Breast epithelium (tissue), 4 donors: ENCODE measurements at places on chromosomes 7 and 10. TPM values are rescaled to one million over a fixed set of nuclear protein-coding genes. Genes with fewer than 3 reads are reported as not detected.

GRCh38 chr10:98953251-98953650 lies 282.4 kb downstream of the HPSE2 start:
- DNase-seq: no peak

DNA sequence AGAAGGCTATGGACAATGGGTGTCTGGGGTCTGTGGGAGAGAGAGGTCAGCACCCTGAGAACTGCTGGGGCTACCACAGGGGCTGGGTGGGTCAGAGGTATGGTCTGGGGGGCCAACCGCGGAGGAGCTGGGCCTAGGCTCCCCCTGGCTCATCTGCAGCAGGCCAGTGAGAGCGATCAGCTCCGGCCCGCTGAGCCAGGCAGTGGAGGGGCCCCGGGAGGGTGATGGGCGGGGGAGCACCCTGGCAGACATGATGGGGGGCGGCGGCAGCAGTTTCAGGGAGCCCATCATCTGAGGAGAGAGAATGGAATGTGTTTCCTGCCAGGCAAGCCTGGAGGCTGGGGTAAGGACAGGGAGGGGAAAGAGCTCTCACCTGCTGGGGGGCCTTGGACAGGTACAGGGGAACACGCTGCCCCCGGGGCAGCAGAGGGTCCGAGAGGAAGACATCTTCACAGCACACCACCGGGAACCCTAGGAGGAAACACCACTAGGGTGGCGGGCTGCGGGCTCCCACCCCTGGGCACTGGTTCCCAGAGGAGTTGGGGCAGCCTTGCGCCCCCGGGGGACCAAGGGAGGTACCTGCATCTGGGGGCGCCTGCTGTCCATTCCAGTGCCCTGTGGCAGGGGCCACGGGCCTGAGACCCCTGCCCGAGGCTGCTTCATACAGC lies 1.3 kb downstream of the SAP25 start:
- no peak for DNase-seq

- no peak for DNase-seq
These were observed 113.2 kb downstream of the KMT2E start for GRCh38 chr7:105127179-105127578.

- no peak for DNase-seq
These were observed 93.4 kb upstream of the AUTS2 start for GRCh38 chr7:69504733-69505420.

- no peak for DNase-seq
These were observed 36.0 kb upstream of the ARHGAP21 start for GRCh38 chr10:24759672-24760071.

DNA sequence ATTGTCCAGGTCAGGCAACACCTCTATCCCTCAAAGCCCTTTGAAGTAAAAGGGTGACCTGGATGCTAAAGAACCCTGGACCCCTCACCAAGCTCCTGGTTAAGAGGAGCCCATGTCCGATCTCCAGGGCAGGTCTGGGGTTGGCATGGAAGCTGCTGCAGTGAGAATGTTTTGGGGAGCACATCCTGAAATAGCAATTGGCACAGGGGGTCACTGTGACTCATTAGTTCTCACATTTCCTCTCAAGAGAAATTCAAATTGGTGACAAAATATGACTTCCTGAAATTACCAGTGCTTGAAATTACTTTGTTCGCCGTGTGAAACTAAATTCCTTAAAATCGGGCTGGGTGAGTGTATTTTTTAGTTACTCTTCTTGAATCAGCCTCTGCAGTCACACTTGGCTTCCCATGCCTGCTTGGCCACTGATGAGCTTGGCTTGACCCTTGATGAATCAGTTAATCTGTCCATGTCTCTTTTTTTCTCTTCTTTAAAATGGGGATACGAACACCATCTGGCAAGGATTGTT lies 18.8 kb upstream of the ARHGAP22 start:
- no peak for DNase-seq

- DNase-seq: no peak
These were observed 69.1 kb downstream of the ZMIZ1 start for GRCh38 chr10:79137826-79138225.

GRCh38 chr7:127317447-127317961 lies 64.8 kb upstream of the GRM8 start:
- no peak for DNase-seq

DNA sequence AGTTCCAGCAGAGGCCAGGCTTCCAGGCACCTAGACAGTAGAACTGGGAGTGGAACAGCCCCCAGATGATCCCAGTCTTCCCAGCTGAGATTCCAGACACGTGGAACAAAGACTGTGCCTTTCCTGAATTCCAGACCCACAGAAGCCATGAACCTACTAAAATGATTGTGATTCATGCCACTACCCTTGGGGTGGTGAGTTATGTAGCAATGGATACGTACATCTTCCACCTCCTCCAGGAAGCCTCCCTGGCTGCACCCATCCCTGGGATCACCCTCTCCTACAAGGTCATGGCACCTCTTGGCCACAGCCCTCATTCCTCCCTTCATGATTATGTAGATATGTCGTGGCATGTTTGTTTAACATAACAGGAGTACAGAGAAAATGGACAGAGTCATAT lies 83.4 kb downstream of the NPTX2 start:
- no peak for DNase-seq

GRCh38 chr7:45050198-45050597 lies 38.6 kb downstream of the NACAD start:
- DNase-seq: no peak

DNA sequence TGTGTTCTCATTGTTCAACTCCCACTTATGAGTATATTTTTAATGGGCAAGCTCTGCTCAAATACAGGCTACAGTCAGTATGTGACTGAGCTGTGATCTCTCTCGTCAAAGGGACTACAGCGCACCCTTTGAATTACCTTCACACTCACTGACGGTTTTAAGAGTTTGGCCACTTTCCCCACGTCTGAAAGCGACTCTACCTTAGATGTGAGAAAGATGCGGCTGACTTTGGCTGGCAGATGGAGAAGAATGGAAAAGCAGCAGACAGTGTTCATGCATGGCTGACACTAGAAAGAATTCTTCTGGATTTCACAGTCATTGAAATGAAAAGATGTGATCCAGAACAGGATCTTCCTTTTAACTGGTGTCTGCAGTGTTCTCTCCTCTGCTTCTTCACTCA lies 2.0 kb upstream of the ATRNL1 start:
- no peak for DNase-seq

DNA sequence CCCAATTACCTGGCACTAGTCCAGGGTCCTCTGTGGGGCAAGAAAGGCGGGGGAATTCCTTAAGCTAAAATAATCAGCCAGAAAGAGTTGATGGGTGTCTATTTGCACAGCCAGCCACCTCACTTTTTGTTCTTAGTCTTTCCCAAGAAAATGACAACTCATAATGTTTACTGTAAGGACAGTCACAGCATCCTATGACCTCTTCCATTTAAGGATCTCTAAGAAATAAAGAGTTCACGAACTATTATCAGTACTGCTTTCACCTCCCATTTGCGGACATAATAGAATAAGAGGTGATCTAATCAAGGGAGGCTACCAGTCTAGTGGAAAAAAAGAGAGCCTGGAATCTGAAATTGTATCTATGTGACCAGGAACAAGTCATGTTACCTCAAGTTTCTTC lies 72.4 kb upstream of the LRRC17 start:
- no peak for DNase-seq

DNA sequence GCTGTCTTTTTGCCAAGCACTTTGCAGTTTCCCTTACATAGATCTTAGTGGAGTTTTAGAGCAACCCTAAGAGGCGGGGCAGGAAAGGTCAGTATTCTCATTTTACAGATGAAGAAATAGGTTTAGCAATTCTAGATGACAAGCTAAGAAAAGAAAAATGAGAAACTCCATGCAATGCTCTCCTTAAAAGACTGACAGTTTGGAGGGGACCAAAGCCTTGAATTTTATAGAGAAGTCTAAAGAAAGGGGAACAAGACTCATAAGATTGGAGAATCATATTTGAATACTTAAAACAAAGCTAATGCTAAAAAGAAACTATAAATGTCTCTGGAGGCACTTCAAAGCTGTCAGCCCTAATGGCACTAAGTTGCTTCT lies 19.6 kb downstream of the CEP55 start:
- DNase-seq: no peak

DNA sequence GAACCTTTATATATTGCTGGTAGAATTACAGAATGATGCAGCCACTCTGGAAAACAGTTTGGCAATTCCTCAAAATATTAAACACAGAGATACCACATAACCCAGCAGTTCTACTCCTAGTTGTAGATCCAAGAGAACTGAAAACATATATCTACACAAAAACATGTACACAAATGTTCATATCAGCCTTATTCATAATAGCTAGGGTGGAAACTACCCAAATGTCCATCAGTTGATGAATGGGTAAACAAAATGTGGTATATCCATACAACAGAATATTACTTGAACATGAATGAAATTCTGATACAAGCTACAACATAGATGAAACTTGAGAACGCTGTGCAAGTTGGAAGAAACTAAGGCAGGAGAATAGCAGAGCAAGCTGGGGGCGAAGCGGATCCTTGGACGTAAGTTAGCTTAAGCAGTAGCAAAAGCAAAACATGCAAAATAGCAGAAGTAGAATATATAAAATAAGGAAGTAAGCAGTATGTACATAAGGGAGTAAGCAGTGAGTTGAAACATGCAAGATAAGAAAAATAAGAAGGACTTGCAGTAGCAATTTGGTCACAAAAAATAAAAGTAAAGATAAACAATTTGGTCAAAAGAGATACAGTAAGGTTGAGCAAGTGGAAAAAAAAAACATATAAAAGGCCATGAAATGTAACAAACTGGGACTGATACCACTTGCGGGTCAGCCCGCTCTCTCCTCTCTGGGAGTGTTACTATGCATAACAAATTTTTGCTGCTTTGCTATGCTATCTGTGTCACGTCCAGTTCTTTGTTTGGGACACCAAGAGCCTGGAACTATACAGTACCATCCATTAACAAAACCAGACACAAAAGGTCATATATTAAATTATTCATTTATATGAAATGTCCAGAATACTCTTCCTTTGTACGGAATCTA lies 18.0 kb upstream of the HILPDA start:
- no peak for DNase-seq

DNA sequence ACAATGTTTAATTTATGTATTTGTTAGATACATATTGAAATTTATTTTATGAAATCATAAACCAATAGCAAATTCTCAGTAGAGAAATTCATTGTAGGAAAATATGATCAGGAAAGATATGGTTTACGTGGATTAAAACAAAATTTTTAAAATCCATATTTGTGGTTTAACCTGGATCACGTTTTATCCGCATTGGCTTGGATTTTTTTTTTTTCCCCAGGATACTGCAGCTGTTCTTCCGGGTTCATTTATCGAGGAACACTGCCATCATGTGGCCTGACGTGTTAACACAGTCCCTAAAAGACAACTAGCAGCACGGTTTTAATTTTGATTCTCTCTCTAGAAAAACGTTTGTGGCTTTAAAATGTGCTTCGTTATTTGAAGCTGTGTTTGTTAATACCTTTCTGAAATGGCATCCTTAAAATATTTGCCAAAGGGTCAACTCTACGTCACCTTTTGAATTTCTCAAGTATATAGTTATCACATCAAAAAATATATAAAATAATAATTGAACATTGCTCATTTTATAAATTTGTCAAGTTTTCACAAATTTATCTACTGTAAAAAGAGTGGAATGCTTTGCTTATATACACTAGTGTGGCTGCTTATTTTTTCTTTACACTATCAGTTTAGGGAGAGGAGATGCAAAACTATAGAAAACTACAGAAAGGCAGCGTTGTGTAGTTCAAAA lies 8.7 kb upstream of the ASB4 start:
- peak; percentile 47 for DNase-seq

DNA sequence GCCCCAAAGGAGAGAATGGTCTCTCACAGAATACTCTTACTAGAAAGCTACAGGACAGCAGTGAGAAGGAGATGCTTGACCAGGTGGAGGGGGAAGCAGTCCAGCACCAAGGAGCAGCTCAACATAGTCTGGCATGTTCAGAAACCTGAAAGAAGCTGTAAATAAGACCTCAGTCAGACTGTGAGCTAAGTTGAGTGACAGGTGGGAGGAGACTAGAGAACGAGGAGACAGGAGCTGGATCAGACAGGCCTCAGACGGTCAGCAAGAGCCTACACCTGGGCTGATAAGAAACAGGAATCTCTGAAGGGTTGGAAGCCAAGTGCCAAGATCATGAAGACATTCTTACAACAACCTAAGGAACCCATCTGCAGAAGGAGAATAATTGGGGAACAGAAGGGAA lies 54.5 kb downstream of the ELMO1 start:
- no peak for DNase-seq

GARIN1A gene
- total RNA-seq: 3.4 TPM

SRRM3 gene
- 7.9 TPM for total RNA-seq

CAMK2B gene
- not detected for total RNA-seq

LIPM gene
- not detected for total RNA-seq

PCGF6 gene
- 13.9 TPM for total RNA-seq
